ENCODE measurements at places on chromosomes 1 and 21.
A peak's percentile ranks its signal among the peaks of the same experiment; 100 is the strongest.

DNA sequence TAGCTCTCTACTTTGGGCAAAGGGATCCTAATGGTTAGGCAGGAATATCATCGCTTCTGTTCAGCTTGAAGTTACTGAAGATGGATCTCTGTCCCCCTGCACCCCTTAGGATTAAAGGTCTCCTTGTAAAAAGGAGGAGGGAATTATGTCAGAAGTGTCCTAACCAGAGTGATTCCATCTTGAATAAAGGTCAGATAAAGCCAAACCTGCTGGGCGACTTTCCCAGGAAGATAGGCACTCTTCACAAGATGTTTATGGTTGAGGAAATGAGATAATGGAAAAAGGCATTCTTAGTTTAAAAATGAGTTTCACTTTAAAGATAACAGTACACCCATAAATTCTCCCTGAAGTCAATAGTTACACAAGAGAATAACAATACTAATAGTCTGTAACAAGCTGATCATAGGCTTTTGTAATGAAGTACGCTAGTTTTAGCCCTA lies 1.7 kb upstream of the NENF start:
- DNase-seq, result no peak

GRCh38 chr1:25137521-25138395 lies 94.5 kb downstream of the SYF2 start:
- no peak for DNase-seq

GRCh38 chr1:177983482-177984135 lies 13.8 kb upstream of the SEC16B start:
- no peak for DNase-seq

DNA sequence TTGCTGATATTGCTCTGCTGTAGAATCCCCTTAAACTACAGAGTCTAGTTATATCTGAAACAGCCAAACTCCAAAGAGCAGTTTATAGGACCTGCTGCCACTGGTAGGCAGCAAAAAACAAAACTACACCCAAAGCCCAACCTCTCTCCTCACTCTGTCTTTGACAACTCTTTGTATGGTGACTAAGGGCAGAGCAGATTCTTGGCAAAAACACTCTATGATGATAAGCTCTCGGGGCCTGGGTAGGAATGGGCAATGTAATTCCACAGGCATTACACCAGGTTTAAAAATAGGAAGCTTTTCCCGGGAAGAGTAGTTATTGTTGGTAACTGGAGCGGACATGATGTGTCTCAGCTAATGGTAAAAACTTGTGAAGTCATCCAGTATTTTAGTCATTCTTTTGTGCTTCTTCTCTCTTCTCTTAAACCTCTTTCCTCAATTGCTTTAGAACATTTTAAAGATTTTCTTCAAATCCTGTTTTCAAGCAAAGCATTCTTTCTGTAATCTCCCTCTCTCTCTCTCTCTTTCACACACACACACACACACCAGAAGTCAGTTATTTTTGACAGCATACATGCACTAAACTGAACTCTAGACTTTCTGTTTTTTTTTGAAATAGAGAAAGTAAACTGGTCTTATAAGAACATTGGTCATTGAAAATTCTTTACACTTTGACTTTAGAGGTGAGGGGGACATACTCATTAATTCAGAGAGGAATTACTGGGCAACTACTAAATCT lies 193.5 kb downstream of the PAPPA2 start:
- no peak for DNase-seq

DNA sequence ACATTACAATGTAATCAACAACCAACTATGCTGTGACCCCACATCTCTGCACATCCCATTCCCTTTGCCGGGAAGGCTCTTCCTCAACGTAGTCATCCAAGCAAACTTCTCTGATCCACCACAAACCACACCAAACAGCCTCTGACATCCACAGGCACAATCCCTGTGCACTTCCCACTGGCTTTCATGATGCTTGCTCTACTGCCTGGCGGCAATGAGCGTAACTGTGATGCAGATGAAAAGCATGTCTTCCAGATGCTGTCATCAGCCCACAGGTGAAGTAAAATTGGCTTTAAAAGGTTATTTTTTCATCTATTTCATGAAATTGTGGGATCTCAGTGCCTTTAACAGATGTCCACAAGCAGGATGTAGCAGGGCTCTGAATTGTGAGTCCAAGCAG lies 635.2 kb downstream of the SMYD3 start:
- DNase-seq, result no peak

- peak; percentile 25 for DNase-seq
Observed at GRCh38 chr1:207988326-207989165, 77.6 kb upstream of the CD34 start.

DNA sequence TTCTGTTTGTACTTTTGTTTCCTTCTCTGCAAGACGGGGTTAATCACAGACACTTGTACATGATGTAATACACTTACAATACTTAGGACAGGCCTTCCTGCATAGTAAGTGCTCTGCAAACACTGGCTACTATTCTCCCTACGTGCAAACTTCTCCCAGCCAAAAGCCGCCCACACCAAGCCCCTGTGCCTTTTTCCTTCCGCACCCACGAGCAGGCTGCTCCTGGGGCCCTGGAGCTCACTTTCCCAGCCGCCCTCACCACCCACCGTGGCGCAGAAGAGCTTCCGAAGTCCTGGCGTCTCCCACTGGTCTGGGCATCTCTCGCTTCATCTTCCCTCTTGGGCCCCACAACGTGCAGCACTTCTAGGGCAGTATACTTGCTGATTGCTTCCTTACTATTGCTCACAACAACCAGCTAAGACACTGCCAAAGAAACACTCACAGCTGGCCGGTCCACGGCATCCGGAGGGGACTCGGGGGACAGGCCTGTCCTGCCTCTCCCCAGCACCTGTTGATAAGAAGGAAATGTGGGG lies 22.5 kb upstream of the GPR157 start:
- DNase-seq, result no peak

DNA sequence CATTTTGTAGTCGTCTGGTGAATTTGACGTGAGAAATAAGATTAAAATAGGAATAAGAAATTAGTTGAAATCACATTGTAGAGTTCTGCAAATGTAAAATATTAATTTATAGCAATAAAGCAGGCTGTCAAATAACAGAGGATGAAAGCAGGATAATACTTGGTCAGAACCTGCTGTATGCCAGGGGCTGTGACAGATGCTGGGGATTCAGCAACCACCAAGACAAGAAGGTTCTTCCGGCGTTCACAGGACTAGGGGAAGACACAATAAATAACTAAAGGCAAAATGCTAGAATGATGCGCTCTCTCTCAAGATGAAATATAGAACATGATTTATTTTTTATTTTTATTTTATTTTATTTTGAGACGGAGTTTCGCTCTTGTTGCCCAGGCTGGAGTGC lies 6.8 kb upstream of the PARK7 start:
- no peak for DNase-seq

GRCh38 chr1:228314658-228315483 lies 91.8 kb downstream of the TRIM11 start:
- no peak for DNase-seq

- no peak for DNase-seq
Observed at GRCh38 chr1:67372136-67372535, 58.1 kb downstream of the SERBP1 start.

GRCh38 chr1:232591344-232591743 lies 38.6 kb downstream of the SIPA1L2 start:
- DNase-seq, result no peak

DNA sequence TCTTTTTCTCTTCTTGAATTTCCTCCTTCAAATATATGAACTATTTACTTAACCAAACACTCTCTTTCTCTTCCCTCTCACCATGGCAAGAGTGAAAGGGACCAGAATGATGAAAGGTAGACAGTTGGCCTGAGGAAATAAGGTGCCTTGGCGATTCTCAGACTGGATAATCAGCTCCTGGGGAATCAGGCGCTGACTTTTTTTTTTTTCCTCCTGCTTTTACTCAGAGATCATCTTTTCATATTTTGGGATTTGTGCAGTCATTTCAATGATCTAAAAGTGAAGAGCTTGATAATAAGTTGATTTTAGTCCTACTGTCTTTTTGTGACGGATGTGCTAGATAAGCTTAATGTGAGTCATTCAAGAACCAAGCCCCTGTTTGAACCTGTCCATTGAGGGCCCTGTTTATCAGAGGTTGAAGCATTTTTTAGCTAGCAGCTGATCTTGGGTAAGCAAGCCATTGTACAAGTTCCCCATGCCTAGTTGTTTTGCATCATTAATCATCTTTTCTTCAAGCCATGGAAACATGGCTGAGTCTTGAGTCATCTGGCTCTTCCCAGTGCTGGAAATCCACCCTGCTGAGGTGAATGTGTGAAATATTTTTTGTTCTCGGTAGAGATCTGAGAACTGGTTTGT lies 40.8 kb downstream of the ITSN1 start:
- DNase-seq, result peak; percentile 49

- DNase-seq, result no peak
Observed at GRCh38 chr1:65725064-65725463, 67.6 kb upstream of the PDE4B start.

DNA sequence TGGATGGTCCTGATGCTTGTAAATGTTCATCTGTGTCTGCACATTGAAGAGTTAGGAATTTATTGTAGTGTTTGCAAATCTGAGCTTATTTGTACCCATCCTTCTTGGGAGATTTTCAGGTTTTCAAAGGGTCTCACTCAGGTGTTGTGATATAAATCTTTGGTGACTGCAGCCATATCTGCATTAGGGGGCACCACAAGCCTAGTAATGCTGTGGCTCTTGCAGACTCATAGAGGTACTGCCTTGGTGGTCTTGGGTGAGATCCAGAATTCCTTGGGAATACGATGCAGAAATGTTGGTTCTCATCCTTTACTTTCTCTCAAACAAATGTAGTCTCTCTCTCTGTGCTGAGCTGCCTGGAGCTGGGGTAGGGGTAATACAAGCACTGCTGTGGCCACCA lies 405.9 kb downstream of the TTLL7 start:
- no peak for DNase-seq

GRCh38 chr1:179384027-179384426 lies 18.3 kb downstream of the AXDND1 start:
- DNase-seq, result no peak

DNA sequence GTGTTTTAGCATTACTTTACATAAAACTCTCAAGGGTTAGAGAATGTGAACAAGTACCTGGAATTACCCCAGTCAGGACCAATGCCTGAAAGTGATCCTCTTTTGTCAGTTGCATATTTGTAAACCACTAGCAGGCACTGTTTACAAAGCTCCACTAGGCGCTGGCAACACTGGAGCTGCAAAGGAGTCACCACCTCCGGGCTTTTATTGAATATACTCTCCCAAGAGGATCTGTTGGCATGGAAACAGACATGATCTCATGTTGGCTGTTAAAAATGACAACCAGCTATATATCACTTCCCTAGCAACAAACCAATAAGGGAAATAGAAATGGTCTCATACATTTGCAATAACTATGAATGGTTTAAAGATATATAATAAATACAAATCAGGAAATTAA lies 116.0 kb downstream of the TTLL7 start:
- peak; percentile 1 for DNase-seq

DNA sequence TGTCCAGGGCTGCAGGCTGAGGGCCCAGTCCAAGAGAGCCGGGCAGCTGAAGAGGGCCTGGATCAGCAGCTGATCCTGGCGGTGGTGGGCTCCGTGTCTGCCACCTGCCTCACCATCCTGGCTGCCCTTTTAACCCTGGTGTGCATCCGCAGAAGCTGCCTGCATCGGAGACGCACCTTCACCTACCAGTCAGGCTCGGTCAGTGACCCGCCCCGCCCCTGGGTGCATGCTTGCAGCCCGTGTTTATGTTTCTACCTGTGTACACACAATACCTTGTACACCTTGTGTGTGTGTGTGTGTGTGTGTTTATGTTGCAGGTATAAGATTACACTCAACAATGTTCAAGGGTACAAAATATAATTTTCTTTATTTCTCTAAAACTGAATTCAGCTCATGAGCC lies 13.0 kb downstream of the TIE1 start:
- no peak for DNase-seq

- DNase-seq, result no peak
Observed at GRCh38 chr1:148160343-148161052, 8.4 kb upstream of the NBPF11 start.

DNA sequence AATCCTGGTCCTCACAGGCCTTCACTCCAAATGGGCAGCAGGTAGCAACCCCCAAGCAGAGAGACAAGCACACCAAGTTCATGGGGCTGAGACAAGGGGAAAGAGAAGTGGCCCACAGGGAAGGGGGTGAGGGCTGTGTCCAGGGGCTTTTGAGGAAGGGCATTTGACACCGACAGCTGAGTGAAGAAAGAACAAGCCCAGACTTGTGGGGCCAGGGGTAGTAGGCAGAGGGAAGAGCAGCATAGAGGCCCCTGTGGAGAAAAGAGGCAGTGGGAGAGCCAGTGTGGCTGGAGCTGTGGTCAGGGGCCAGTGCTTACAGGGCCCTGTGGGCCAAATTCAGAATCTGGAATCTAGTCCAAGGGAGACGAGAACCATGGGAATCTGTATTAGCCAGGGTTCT lies 85.4 kb downstream of the IGSF21 start:
- no peak for DNase-seq

DNA sequence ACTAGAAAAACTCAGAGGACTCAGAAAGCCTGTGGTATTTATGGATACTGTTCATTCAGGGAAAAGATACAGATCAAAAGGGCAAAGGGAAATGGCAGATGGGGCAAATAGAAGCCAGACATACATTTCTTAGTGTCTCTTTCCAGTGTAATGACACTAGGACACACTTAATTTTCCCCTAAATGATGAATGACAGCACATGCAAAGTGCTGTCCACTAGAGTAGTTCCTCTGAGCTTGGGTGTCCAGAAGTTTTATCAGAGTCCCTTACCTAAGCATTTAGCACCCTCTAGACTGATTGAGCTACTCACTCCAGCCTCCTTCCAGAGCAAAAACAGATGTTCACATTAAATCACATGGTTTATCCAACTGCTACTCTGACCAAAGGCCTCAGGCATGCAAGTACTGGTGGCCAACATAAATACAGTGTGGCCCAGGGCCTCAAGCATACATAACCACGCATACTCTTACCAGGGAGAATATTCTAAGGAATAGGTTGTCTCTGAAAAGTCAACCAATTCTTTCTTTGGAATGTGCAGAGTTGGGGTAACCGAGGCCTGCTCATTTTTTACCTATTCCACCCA lies 166.9 kb downstream of the NCAM2 start:
- DNase-seq, result no peak

- peak; percentile 13 for DNase-seq
Observed at GRCh38 chr1:96361961-96362360, 359.6 kb upstream of the PTBP2 start.

DNA sequence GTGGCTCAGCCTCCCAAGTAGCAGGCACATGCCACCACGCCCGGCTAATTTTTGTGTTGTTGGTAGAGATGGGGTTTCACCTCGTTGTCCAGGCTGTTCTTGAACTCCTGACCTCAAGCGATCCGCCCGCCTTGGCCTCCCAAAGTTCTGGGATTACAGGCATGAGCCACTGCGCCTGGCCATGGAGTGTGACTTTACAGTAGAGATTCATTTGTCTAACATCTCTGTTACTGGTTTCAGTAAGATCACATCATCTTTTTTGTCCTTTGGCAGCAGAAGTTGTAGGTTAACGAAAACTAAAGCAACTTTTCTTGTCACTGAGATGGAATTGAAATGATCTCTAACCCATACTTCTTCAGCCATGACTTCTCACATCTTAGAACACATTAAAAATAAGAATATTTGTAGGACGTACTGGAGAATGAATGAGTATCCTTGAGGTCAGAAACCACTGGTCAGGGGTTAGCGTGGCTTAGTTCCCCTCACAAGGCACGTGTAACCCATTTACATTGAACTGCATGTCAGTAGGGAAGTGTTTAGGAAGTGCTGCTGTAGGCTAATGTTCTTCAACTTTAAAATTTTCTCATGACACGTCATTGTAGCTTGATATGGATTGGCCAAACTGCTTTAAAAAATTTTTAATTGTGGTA lies 75.9 kb downstream of the CAMTA1 start:
- no peak for DNase-seq
